ENCODE measurements at places on chromosomes 4 and X.

DNA sequence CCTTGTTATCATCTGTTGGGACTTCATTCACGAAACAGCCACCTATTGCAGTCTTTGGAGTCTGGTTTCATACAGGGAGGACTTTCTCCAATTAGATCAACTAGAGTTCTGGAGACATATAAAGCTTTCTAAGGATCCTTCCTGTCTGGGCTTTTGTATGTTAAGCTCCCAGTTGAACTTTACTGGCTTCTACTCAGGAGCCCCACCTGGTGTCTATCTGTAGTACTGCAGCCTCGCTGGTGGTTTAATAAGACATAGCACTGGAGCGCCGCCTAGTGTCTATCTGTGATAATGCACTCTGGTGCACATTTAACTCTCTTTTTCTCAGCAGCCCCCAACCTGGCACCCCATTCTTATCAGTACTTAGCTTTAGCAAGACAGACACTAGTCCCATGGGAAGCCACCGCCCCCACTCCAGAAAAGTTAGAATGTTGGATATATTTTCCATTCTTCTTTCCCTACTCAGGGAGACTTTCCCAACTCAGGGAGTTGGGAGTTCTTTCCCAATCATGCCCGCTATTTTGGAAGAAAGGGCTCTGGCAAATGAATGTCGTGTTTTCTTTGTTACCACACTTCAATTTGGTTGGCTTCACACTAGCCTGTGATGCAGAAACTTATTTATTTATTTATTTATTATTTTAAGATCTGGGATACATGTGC is 36.9 kb upstream of the SYTL4 start:
- peak; percentile 74 for DNase-seq

- no peak for DNase-seq
These were observed 108.3 kb downstream of the QRFPR start for GRCh38 chr4:121272526-121272925.

GRCh38 chrX:29890646-29891200 is 324.6 kb upstream of the MAGEB2 start:
- no peak for DNase-seq

- DNase-seq = no peak
These were observed 75.9 kb upstream of the RPL34 start for GRCh38 chr4:108544481-108544880.

All from OCI-LY7 (cell line).